ENCODE measurements at places on chromosomes 7 and 10.

DNA sequence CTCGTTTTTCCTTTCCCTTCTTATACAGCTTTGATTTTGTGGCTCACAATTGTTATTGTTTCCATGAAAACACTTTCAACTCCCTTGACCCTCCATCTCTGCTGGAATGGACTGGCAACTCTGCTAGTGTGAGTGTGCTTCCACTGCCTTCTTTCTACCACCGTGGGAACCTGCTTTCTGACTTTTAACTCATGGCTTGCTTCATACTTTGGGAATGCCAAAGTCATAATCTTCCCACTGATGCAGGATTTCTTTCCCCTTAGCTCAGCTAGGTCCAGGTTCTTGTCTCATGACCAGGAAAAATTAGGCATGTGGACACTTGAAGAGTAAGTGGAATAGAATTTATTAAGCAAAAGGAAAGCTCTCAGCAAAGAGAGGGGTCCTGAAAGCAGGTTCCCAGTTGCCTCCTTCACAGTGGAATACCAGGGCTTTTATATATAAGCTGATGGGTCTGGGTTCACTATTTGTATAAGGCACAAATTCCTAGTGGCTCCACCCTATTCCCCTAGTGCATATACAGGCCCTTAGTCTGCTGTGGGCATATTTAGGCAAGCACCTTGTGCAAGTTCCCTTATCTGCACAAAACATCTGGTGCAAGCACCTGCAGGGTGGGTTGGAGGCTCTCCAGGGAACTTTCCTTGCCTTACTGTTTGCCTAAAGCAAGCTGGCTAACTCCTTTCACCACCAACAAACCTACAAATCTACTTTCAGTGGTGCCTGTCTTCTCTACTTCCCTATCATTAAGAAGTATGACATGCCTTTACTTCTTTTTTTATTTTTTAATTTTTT lies 119.5 kb downstream of the CFAP58 start:
- no peak for DNase-seq

DNA sequence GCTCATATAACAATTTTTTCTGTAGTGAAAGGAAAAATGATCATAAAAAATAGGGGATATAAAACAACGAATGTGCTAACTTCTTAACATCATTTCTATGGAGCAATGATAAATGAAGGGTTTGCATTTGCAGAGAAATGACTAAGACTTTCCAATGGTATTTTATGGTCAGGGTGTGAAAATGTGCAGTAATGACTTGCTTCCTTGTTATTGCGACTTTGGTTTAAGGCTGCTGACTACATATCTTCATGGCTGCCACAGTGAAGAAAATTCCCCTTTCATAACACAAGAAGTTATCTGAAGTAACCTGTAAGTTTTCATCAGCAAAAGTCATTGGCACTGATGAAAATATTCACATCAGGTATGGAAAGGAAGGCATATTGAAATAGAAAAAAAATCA lies 166.1 kb upstream of the NRG3 start:
- DNase-seq, result no peak

DNA sequence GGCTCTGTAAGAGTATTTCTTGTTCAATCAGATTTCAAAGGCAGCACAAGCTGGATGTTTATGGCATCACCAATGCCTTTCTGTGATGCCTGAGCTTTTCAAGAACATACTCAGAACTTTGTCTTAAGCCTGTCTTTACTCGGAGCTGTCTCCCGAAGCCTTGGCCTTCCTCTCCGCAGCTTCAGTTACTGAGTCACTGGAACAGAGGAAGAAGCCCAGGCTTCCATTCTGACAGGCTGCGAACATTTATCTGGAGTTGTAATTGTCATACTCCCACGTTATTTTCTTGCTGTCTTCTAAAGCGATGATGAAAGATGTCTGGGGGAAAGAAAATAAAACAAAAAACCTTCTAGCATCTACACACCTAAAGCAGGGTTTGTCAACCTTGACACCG lies 43.9 kb downstream of the GRK5 start:
- peak; percentile 84 for DNase-seq

- DNase-seq, result no peak
Observed at GRCh38 chr7:52726493-52726892, 308.9 kb upstream of the POM121L12 start.

GRCh38 chr10:110395350-110396283 lies 90.9 kb upstream of the SMNDC1 start:
- DNase-seq, result peak; percentile 99

- no peak for DNase-seq
Observed at GRCh38 chr10:78551184-78552005, 517.4 kb upstream of the ZMIZ1 start.

GRCh38 chr7:128123291-128124037 lies 92.2 kb upstream of the LRRC4 start:
- no peak for DNase-seq

DNA sequence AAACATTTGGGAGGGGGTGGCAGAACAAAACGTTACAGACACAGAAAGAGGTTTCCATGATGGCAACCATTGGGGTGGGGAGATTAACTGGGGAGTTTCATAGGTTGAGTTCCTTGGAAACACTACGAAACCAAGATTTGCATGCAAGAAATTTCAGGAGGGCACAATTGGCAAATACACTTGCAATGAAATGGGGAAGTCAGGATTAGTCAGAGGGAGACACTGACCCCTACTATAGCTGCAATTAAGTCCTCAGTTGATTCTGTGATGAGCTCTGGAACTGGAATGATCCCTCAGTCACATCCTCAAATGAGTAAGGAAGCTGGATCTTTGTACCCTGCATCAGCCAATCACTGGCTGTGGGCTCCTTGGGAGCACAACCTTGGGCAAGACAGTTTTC lies 22.1 kb downstream of the CPEB3 start:
- no peak for DNase-seq

GRCh38 chr10:48457949-48458661 lies 146.8 kb downstream of the ARHGAP22 start:
- DNase-seq, result no peak

GRCh38 chr10:70537398-70538194 lies 59.0 kb downstream of the PALD1 start:
- DNase-seq, result no peak

- DNase-seq, result no peak
Observed at GRCh38 chr7:82376739-82377138, 66.8 kb downstream of the CACNA2D1 start.

DNA sequence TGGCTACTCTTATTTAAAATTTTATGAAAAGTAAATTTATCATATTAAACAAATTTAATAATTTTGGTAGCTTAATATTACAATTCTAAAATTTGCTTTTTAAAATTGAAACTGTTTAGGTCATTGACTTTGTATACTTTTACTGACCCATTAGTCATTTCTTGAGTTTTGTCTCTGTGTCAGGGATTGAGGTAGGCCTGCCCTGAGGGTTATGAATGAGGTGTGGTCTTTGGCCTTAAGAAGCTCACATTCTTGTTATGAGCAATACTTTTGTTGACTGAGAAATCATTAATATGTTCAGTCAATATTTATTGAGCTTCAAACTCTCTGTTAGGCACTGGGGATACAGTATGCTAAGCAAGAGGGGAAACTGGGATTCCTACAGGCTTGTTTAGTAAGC lies 47.0 kb upstream of the RPA3 start:
- no peak for DNase-seq

DNA sequence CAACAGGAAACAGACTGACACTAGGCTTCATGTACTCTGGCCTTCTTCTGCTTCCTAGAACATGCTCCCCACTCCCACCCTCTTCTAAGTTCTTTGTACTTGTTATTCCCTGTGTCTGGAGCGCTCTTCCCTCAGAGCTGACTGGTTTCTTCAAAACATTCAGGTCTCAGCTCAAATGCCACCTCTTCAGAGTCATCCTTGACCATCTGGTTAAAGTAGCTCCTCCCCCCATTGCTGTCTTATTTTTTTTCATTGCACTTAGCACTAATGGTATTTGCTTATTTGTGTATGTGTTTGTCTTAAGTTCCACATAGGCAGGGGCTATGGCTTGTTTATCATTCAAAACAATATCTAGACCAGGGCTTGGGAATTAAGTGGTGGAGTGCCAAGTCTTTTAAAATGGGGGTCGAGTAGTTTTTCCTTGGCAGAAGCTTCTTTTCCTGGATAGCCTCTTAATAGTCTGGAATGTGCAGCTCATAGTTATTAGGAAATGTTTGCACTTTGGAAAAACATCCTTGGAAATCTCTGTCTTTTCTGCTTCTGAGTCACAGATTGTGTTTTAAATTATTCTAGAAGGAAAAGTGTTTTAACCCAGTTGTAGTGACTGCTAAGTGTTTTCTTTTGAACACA lies 60.0 kb downstream of the RALA start:
- peak; percentile 17 for DNase-seq

GRCh38 chr7:70597066-70597465 lies 534.9 kb upstream of the GALNT17 start:
- DNase-seq, result no peak

DNA sequence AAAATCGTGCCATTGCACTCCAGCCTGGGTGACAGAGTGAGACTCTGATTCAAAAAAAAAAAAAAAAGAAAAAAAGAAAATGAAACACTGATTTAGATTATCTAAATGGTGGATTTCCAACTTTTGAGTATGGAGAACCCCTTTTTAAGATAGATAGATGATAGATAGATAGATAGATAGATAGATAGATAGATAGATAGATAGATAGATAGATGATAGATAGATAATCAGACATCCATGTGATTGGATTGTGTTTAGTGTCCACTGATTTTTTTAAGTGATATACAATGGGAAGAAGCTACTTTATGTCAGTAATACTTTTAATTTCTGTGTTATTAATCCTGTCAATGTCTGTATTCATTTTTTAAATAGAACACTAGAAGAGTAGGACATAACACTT lies 6.0 kb downstream of the OIT3 start:
- no peak for DNase-seq

DNA sequence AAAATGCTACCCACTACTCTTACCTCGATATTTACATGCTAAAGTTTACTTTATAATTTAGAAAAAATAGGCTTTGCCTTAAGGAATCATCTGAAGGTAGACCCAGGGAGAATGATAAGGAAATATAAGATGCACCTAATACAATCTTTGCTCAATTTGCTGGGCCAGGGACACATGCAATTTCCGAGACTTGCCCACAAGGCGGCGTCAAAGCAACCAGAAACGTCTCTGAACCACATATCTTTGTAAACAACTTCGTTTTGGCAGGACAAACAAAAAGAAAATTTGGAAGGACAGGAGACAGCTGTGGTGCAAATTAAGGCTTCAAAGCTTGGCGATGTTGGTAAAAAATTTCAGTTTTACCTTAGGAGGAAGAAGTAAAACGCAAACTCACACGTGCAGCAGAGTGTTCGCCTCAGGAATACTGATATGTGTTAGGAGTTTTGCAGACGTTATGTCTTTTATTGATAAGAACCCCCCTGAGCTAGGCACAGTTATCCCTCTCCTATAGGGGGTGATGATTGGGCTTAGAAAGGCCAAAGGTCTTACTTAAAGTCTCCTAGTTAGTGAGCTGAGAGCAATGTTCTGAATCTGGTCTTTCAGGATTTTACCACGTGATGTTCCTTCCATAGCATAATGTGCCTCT lies 134.3 kb downstream of the PRKCQ start:
- DNase-seq, result peak; percentile 28

- no peak for DNase-seq
Observed at GRCh38 chr7:114264023-114264422, 150.6 kb upstream of the FOXP2 start.

DNA sequence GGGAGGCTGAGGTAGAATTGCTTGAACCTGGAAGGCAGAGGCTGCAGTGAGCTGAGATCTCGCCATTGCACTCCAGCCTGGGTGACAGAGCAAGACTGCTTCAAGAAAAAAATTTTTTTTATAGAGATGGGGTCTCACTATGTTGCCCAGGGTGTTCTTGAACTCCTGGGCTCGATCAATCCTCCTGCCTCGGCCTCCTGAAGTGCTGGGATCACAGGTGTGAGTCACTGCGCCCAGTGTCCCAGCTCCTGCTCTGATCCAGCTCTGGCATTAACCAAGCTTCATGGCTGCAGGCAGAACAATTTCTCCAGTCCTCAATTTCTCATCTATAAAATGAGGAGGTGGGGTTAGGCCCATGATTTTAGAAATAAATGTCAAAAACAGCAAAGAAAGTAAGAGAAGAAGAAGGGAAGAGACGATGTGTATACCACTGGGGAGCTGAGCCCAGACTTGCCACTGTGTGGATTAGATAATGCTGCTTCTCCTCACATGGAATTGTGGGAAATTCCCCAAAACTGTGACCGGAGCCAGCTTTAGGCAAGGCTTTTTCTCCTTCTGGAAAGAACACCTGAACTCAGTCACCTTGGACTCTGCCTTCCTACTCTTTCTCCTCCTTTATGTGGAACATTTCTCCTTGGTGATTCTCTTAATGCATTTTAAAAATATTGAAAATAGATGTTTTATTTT lies 25.5 kb downstream of the IL15RA start:
- DNase-seq, result no peak

- peak; percentile 14 for DNase-seq
Observed at GRCh38 chr10:24503461-24504320, 220.0 kb downstream of the ARHGAP21 start.

- no peak for DNase-seq
Observed at GRCh38 chr7:35781767-35782515, 18.9 kb upstream of the SEPTIN7 start.

Data from brain microvascular endothelial cell (primary cell).